ENCODE measurements at places on chromosomes 11 and 22.
A peak's percentile ranks its signal among the peaks of the same experiment; 100 is the strongest.

- DNase-seq: peak; percentile 81
These were observed 84.0 kb upstream of the CTSC start for GRCh38 chr11:88421530-88421929.

- DNase-seq: no peak
These were observed 203.7 kb upstream of the MTMR2 start for GRCh38 chr11:96127596-96127959.

DNA sequence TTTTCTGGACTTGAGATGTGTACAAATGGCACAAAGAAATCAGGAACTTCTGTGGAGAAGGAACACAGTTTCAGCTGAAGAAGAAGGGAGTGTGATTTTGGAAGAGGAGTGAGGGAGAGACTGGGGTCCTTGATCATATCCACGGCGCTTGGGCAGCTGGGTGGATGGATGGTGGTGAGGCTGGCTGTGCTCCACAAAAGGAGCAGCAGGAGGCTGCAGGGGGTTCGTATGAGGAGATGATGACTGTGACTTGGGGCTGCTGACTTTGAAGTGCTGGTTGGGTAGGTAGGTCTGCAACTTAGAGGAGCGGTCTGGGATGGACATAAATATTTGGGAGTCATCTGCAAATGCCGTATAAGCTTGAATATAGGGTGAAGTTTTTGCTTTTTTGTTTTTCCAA, 1.3 kb upstream of the DCHS1 start:
- no peak for DNase-seq

DNA sequence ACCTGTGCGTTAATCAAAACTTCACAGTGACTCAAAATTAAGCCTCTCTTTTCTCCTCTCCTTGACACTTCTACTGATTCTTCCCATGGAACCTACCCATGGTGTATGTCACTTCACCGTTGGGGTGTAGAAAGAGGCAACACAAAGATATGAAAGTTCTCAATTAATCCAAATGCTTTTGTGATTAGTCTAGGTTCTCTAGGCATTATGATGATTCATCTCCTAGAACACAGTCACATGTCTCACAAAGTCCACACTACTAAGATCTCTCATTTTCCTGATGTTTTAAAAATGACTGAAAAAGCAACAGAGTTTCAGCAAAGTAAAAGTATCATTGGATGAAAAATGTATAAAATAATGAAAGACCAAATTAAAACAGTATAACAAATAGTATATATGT, 13.7 kb upstream of the SCGB2A2 start:
- no peak for DNase-seq

DNA sequence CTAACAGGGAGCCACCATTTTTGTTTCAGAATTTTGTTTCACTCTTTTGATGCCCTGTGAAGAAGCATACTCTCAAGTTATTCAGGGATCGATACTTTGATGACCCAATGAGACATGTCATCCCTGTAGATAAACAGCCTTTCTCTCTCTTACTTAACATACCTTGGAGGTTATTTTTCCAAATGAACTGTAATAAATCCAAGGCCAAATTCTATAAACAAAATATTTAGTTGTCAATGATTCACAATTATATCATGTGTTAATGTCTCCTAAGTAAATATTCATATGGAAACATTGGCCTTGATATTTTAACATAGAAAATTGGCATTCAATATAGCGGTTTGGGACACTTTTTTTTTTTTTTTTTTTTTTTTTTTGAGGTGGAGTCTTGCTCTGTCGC, 97.5 kb downstream of the LUZP2 start:
- DNase-seq: no peak

GRCh38 chr11:68632802-68633201, 51.5 kb upstream of the GAL start:
- DNase-seq: peak; percentile 62

- DNase-seq: no peak
These were observed 35.3 kb upstream of the LRRC32 start for GRCh38 chr11:76705826-76706225.

DNA sequence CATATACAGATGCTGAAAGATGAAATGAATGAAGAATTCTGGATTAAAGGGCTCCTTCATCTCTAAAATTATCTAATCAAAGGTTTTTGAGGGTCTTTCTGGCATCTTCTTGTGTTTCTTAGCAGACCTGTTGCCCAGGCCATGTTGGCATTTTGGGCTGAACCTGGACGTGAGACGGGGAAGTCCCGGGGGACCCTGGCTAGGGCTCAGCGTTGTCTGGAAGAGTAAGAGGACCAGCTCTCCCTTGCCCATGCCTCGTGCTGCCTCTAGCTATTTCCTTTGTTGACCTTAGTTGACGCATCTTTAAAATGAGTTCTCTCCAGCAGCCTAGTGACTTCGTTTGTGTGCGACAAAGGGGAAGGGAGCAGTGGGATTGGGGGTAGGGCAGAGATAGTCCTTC, 152.2 kb downstream of the ST3GAL4 start:
- DNase-seq: no peak

DNA sequence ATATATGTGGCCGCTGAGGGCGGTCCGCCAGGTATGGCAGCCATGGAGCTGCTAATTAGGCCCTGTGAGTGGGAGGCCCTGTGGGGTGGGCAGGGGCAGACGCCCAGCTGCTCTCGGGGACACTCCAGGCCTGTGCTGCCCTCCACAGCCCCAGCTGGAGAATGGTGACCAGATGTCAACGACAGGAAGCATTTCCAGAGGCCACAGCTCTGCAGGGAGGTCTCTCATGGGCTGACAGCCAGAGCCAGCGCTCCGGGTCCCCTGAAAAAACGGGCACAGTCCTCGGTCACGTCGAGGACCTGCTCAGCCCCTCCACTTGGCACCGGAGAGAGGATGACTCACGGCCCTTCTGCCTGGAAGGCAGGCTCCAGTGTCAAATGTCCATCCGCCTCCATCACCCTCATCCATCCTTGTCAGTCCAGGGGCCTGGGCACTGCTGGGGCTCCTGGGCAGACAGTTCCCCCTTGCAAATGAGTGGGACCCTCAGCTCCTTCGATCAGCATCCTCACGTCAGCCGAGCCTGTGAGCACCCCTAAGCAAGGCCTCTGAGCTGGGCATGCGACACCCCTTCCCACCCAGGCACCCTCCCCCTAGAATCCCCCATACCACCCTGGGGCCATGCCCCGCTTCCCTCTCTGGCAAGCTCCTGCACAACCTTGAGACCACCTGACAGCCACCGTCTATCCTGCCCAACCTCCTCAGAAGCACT, 1.9 kb downstream of the BID start:
- no peak for DNase-seq

GRCh38 chr22:23250056-23250784, 69.9 kb downstream of the BCR start:
- no peak for DNase-seq

DNA sequence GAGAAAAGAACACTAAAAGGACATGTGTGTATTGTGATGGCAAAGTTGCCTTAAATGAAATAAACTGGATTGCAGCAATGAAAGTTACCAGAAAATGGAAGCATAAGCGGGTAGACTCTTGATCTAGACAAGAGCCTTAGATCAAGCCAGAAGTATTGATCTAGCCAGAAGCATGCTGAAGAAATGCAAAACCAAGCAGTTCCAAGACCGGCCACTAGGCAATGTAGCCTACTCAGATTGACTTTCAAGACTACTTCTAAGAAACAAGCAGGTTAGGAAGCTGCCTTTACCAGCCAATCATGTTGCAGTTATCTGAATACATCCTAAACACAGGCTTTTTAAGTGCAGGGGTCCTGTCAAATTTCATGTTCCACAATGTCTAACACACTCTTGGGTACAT, 54.6 kb downstream of the KCNA4 start:
- no peak for DNase-seq

Data from DND-41 (cell line).